Lower lobe of right lung (tissue), 2 donors: ENCODE measurements at places on chromosomes 2 and 18. TPM values are rescaled to one million over a fixed set of nuclear protein-coding genes. Genes with fewer than 3 reads are reported as not detected.

DNA sequence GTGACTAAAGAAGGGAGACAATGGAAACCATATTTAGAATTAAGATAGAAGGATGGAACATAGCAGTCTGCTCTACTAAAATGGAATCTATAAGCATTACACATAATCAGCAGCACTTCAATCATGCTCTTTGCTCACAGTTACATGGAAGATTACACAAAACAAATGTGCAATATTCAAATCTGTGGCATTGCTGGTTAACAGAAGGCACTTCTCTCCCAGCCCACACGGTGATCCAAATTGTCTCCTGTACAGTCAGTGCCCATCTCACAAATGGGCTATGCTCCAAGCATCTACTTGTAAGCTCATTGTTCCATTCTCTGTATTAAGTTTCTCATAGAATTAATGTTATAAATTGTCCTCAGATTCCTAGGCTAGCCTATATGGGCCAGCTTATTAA lies 716.6 kb downstream of the NRXN1 start:
- no peaks in the 10 kb centered on the region for H3K27me3 ChIP-seq
- no peak overlapping the region for H3K27ac ChIP-seq
- H3K36me3 ChIP-seq = no peaks in the 10 kb centered on the region
- DNase-seq = no peak
- no peaks in the 10 kb centered on the region for H3K4me1 ChIP-seq
- H3K4me3 ChIP-seq = no peak overlapping the region

Gene CCDC68
- 20.2 TPM for total RNA-seq

DNA sequence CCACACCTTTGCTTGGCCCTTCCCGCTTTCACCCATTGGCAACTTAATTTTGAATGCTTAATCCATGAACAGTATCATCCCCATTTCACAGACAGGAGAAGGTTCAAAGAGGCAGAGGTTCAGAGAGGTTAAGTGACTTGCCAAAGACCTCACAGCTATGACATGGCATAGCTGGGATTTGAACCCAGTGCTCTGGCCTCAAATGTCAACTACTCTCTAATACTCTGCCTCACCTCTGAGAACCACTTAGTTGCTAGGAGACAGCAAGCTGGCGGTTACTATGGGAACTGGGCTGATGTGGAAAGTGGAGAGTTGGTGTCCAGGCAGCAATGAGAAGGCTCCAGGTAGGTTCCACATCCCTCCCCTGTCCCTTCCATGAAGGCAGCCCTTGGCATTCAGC lies 15.8 kb upstream of the PRSS56 start:
- no peak overlapping the region for H3K4me3 ChIP-seq
- no peaks in the 10 kb centered on the region for H3K36me3 ChIP-seq
- H3K4me1 ChIP-seq = peaks cover 11% of the 10 kb centered on the region
- H3K27me3 ChIP-seq = peaks cover 57% of the 10 kb centered on the region

GRCh38 chr2:192123847-192124246 lies 70.9 kb downstream of the TMEFF2 start:
- no peak overlapping the region for H3K4me3 ChIP-seq
- DNase-seq = no peak
- H3K36me3 ChIP-seq = no peaks in the 10 kb centered on the region
- no peaks in the 10 kb centered on the region for H3K27me3 ChIP-seq
- H3K4me1 ChIP-seq = peaks cover 12% of the 10 kb centered on the region
- no peak overlapping the region for H3K27ac ChIP-seq

DNA sequence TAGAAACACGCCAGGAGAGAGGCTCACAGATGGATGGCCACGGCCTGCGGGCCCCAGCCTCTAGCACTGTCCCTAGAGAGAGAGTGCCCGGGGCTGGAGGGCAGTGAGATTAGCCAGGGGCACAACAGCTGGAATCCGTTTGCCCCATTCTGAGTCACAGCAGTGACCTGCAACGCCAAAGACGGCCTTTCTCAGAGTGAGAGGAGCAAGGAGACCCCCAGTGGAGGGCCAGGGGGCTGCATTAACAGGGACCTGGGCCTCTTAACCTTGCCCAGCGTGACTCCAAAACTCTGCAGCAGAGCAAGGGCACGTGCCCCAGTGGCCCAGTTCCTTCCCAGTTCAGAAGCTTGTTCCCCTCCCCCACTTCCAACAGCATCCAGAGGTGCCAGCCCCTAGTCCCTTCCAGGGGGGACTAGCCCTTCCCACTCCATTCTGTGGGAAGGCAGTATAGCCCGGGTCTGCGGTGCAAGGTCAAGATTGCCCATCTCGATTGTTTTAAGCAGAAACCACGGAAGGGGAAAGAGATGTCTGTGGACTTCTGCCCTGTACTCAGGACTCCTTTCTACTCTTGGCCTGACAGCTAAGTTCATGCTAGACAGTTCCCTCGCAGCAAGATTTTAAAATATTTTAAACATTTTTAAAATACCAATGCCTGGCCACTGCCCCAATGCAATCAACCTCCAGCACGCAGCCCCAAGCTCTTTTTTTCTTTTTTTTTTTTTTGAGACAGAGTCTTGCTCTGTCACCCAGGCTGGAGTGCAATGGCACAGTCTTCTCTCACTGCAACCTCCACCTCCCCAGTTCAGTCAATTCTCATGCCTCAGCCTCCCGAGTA lies 50.9 kb upstream of the BIN1 start:
- no peak overlapping the region for H3K27ac ChIP-seq
- no peak overlapping the region for H3K4me3 ChIP-seq
- no peaks in the 10 kb centered on the region for H3K27me3 ChIP-seq
- H3K36me3 ChIP-seq = no peaks in the 10 kb centered on the region
- DNase-seq = no peak

DNA sequence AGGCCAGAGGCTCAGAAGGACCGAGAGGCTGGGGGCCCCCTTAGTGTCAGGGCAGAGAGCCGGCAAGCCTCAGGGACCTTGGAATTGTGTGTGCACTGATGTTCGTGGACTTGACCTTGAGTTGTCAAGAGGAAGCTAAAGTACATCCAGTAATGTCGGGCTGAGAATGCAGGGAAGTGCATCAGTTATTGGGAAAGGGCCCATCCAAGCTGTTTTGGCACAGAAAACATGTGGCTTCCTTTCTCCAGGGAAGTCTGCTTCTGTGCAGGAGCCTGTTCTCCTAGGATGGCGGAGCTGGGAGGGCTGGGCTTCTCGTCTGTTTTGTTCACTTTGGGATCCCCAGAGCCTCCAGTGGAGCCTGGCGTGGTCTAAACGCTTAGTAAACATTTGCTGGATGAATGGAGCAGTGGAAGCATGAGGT lies 23.7 kb downstream of the ATOH8 start:
- peak overlapping the region; percentile 27 for H3K27ac ChIP-seq
- DNase-seq = no peak
- peaks cover 65% of the 10 kb centered on the region for H3K36me3 ChIP-seq
- no peak overlapping the region for H3K4me3 ChIP-seq
- H3K4me1 ChIP-seq = peaks cover 78% of the 10 kb centered on the region
